DMS79 (cell line): ENCODE measurements at places on chromosomes 2 and 18.

DNA sequence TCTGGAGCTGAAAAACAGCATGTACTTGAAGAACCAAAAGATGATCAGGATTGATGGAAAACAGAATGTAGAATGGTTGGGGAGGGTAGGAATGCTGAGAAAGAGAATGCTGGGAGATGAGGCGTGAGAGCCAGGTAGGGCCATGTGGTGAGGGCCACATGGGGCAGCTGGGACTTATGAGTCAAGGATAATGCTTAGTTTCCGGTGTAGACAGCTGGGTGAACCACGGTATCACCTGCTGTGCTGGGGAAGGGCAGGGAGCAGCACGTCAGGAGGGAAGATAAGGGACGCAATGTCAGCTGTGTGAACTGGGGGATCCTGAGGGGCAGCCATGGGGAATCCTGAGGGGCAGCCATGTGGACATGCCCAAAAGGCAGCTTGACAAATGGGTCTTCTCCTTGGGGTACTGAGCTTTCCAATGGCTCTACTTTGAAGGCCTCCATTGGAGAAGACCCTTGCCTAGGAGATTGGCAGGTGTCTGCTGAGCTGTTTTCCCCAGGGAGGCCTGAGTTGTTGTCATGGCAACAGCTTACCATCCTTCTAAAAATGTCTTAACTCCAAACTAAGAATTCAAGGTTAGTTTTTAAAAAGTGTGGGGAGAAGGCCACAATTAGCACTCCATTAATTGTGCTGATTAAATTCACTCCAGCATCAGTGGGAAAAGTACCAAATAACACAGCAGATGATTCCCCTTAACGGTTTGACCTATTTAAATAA lies 51.1 kb downstream of the MTHFD2 start:
- no peak for DNase-seq

GRCh38 chr18:37285825-37286224 lies 279.8 kb downstream of the CELF4 start:
- no peak for DNase-seq

GRCh38 chr2:177118636-177119035 lies 94.0 kb upstream of the HNRNPA3 start:
- DNase-seq = no peak

DNA sequence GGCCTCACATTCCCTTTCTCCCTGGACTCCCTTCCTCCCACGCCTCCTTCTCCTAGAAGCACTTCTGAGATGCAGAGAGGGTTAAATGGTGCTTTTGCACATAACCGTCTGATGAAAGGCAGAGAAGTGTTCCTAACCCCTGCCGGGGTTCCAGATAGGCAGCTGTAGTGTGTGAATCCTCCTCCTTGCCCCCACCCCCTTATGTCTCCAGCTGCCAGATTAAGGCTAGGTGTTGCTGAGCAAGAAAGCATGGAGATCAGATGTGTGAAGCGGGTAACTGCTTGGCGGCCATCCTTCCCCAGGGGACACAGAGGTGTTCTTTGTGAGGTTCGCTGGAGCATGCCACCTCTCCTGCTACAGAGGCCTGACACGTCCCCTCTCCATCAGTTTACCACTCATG lies 88.3 kb downstream of the NRP2 start:
- no peak for DNase-seq
